ENCODE measurements at places on chromosomes 6 and 20.

GRCh38 chr6:144896871-144897270 lies 611.7 kb downstream of the UTRN start:
- no peak for DNase-seq

- no peak for DNase-seq
These were observed 6.1 kb downstream of the TRIM10 start for GRCh38 chr6:30154709-30155519.

- no peak for DNase-seq
These were observed 200.4 kb downstream of the C6orf118 start for GRCh38 chr6:165109011-165109410.

DNA sequence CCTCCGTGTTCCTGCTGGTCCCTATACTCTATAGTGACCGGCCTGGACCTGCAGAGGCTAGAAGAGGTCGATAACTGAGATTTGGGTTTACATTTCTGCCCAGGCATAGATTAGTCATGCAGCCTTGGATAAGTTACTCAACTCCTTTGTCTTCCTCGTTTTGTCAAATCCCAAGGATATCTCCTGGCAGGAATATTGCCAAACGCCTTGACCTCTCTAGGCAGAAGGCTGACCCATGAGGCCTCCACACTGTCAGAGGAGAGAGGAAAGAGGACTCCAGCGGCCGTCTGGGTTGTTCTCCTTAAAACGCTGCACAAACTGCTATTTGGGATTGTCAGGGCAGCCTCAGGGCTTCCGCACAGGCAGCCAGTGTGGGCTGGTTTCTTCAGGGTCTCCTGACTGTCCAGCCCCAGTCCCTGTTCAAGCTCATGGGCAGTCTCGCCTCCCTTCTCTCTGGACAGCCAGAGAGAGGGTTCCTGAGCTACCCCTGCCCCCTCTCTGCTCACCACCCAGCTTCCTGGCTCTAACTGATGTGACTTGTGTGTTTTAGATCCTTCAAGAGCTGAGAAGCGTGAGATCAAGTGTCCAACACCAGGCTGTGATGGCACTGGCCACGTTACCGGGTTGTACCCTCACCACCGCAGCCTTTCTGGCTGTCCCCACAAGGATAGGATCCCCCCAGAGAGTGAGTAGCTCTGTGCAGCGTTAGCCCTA lies 44.7 kb upstream of the PCMTD2 start:
- no peak for DNase-seq

DNA sequence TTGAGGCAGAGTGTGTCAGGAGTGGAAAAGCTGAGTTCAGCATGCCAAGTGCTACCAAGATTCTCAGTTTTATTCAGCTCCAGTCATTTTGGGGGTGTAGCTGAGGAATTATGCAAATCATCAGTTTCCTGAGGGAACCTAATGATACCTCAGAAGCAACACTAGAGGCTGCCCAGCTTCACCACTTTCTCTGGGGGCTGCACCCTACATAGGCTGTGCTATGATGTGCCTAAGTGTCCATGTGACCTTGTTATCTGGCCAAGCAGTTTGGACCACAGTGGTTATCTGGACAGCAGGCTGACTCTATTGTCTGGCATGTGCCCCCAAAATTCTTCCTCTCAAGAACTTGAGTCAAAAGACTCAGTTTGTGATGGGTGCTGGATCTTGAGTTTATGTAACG lies 374.6 kb upstream of the SYNCRIP start:
- no peak for DNase-seq

DNA sequence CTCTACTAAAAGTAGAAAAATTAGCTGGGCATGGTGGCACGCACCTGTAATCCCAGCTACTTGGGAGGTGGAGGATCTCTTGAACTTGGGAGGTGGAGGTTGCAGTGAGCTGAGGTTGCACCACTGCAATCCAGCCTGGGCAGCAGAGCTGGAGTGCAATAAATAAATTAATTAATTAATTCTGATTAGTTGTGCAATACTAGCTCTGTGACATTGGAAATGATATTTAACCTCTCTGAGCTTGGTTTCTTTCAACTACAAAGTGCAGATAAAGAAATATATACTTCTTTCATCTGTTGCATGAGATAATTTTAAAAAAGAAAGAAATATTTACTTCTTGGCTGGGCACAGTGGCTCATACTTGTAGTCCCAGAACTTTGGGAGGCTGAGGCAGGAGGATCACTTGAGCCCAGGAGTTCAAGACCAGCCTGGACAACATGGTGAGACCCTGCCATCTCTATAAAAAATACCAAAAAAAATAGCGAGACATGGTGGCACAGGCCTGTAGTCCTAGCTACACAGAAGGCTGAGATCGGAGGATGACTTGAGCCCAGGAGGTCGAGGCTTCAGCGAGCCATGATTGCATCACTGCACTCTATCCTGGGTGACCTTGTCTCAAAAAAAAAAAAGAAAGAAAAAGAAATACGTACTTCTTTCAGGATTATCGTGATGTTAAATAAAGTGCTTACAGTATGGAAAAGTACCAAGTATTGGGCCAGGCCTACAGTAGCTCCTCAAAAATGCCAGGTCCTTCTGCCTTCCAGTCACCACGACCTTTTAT lies 15.6 kb upstream of the TBCC start:
- no peak for DNase-seq

DNA sequence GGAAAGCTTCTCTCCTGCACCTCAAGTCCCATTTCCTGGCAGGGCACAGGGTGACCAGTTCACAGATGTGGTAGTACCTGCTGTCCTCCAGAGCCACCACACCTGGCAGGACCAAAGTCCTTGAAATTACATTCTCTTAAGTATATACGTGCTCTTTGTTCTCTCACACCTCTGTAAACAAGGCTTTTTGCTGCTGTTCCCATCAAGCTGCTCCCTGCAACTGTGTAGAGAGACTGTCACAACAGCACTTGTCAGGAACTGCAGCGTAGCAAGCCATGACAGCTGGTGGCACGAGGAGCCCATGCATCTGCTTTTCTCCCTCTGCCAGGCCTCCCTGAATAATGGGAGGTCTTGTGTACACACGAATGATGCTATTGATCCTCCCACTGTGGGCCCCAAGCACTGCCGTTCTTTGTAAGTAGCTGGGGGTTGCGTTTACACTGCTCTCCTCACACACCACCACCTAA lies 431.8 kb downstream of the CD83 start:
- DNase-seq, result no peak

- no peak for DNase-seq
These were observed 52.0 kb downstream of the LGSN start for GRCh38 chr6:63267828-63268227.

- no peak for DNase-seq
These were observed 106.5 kb downstream of the CDC5L start for GRCh38 chr6:44494011-44494501.

DNA sequence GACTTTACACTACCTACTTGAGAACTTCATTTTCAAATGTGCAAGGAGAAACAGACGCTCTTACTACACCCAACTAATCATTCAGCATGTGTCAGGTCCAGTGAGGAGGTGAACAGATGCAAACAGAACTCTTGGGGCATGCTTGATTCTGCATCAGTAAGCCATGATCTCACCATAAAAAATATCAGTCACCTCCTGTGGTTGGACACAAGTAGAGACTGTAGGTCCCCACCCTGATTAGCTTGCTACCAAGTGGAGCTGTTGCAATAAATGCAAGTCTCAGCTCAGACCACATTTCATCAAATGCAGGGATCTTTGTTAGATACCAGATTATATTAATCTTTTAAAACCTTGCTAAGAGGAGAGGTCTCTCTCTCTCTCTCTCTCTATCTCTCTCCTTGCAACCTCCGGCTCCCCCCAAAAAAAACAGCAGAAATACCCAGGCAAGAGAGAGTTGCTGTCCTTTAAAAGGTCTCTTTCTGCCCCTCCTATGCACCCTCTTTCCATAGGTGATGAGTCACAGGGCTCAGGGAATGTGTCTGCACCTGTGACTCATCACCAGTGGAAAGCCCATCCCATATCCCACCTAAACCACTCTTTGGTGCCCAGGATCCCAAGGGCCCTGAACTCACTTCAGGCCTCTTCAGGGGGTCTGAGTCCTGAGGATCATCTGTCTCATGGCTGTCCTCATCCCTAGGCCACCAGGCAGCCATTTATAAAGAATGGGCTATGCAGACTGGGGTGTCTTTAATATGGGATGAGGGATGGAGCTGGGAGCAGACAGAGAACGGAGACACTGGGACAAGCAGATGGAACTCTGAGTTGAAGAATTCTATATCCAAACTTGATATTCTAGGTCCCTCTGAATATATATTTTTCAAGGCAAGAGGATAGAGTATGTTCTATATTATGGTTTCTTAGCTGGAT lies 154.5 kb downstream of the QRSL1 start:
- DNase-seq, result no peak

DNA sequence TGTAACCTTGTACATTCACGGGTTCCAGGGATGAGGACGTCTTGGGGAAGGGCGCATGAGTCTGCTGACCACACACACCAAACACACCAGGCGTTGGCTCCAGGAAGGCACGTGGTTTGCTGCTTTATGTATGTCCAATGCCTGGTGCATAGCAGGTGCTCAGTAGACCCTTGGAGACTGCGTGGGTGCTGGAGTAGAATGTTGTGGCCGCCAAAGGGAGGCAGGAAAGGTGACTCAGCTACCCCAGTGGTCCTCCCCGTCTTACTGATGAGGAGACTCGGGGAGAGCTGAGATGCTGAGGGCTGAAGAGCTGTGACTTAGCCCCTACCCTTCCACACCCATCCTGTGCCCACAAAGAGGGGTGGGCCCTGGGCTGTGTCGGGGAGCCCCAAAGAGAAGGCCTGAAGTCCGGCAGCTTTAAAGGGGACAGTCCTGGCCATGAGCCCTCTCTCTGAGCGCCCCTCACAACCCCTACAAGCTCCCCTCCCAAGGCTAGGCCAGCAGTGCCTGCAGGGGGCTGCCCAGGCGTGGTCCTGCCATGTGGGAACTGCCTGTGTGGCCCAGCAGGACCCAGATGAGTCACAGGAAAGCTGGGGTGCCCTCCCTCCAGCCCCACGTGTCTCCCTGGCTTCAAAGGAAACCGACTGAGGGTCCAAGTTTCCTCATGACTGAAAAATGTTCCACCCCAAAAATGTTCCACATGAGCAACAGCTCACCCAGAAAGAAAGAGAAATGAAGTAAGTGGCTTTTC lies 28.0 kb upstream of the PTGIS start:
- DNase-seq, result no peak

DNA sequence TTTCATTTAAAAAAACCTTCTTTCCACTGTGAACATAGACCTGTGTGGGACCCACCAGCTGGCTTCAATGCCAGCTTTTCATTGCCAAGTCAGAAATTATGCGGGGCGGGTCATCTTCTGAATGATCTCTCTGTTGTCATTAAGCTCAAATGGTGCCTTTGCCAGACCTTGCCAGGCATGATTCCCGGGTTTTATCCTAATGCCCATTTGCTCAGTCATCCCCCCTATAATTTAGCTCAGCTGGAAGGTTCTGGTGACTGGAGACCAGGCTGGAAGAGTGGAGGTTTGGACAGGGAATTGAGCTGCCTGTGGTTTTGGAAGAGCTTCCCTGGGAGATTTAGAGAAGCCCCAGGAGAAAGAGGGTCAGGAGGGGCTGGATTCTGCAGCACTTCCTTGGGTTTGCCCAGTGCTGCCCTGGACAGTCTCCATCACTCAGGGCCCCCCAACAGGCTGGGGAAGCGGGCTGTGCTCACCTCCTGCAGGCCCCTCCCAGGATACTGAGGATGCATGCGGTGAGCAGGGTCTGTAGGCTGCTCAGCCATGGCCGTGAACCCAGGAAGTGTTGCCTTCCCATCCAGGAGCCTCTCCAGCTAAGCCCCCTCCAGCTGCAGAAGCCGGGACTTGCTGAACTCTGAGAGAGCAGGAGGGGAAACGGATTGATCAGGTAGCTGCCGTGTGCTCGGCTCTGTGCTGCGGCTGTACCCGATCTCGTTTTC lies 273.0 kb downstream of the CDH4 start:
- no peak for DNase-seq

DNA sequence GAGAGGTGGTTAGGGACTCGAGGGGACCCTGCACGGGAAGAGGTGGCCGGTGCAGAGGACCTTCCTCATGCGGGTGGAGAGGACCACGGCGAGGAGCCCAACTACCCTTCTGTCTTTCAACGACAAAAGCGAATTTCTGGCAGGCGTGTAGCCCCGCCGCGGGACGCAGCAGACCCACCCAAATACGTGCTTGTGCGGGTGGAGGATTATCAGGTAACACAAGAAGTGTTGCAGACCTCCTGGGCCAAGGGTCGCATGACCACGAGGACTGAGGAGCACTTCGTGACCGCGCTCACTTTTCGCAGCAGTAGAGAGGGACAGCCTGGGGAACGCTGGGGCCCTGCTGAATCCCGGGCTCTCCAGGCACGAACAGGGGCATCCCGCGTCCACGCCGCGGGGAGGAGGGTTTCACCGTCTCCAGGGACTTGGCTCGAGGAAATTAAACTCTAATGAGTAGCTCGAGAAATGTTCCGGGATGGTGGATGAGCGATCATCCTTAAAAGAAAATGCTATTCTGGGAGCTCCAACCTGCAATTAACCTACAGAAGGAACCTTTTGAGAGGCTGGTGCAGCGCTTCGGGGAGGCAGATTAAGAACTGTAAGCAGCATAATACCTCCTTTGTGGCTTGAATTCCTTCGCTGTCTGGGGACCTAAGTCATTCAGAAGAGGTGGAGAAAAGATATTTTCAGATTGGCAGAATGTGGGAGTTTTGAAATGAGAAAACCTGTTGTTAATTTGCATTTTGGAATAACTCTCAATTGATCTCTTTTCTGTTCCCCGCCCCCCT lies 804 bp downstream of the C6orf141 start:
- DNase-seq, result no peak

- no peak for DNase-seq
These were observed 296.9 kb downstream of the BCKDHB start for GRCh38 chr6:80403365-80403764.

- no peak for DNase-seq
These were observed 24.5 kb downstream of the CALHM6 start for GRCh38 chr6:116485559-116486184.

DNA sequence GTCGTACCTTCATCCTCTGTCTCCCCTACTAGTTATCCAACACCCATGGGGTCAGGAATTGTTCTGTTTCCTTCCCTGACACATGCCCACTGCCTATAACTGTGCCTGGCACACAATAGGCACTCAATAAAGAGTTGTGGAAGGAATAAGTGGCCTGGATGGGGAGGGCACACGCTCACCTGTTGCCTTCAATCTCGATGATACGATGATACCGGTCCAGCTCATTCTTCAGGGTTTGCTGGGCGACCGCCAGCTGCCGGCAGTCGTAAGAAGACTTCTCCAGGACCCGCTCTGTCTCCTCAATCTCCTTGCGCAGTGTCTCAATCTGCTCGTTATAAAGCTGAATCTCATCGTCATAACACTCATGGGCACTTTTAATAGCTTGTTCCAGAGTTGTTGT lies 32.5 kb downstream of the BFSP1 start:
- no peak for DNase-seq

DNA sequence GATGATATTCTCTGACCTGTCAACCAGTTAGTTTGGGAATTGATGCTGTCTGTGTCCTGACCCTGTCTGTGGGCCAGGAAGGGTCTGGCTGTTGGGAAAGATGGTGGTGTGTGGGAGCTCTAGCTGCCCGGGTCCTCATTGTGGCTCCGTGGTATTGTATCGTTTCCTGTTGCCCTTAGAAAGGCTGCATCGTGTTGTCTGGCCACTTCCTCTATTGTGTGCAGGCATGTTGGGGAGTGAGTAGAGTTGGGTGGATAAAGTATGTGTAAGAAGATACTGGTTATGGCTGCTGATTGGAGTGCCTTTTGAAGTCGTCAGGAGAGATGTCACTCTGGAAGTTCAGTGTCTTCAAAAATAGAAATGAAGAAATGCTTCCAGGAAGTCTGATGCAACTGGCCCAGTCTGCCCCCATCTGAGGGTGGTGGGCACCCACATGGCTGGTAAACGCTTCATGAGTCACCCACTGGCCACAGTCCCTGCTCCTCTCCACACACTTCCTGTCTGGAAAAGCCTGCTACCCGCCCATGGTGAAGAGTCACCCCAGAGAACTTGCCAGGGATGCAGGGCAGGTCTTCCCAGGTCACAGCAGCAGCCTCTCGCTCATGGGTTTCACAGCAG lies 27.9 kb downstream of the PPARD start:
- peak; percentile 15 for DNase-seq

Measured in effector CD4-positive, alpha-beta T cell (primary cell).